Glutamatergic neuron (in vitro differentiated cells): ENCODE measurements at places on chromosomes 16 and 17.
A peak's percentile ranks its signal among the peaks of the same experiment; 100 is the strongest.

DNA sequence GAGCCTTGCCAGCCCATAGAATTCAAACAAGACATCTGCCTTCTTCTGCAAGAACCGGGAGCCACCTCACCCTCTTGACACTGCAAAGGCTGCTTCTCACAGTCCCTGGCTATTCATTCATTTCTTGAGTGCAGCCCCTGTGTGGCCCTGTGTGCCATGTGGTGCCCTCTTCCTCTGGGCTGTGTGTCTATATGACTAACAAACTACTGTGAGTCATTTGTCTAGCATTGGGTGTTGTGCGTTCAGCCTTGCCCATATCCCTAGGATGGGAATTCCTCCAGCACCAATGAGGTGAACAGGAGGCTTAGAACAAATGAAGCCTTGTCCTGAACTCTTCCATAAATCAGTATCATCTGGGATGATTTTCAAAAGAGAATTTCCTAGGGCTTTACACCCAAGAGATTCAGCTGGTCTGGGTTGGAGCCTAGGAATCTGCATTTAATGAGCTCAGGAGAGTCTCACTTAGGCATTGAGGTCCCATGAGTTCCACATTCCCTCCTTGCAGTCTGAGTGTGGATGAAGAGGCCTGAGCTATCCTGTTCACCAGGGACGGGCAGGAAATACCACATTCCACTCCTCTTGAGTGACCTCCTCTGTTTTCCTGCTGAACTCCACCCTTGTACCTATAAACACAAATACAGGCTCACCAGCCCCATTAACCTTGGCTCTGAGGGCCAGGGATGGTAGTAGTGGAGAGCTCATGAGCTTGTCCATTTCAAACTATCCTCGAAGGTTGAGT, 308.7 kb upstream of the N4BP1 start:
- no peak for DNase-seq

DNA sequence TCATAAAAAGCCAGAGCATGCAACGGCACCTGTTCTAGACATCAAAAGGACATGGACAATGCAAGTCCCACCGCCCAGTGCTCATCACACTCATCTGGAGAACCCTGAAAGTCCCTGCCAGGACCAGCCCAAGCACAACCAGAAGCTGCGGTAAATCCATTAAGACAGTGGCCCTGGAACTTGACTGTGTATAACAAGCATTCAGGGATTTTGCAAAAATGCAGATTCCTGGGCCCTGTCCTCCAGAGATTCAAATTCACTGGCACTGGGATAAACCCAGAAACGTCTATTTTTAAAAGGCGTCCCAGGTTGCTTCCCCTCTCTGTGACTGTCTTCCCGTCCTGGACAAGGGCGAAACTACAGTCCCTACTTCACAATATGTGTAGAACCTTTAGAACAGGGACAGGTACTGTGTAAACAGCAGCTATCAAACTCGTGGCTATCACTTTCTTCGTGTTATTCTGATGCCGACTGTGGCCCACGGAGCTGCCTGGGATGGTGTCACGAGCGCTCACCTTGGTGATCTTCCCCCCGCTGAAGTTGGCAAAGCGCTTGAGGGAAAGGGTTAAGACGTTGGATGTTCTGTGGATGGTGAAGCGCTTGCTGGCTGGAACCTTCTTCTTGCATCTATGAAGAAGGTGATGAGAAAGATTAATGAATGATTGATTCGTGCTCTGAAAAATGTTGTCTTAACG, 22.3 kb downstream of the USP36 start:
- no peak for DNase-seq

- no peak for DNase-seq
Measured at GRCh38 chr17:59811209-59811608, 81.5 kb downstream of the TUBD1 start.

DNA sequence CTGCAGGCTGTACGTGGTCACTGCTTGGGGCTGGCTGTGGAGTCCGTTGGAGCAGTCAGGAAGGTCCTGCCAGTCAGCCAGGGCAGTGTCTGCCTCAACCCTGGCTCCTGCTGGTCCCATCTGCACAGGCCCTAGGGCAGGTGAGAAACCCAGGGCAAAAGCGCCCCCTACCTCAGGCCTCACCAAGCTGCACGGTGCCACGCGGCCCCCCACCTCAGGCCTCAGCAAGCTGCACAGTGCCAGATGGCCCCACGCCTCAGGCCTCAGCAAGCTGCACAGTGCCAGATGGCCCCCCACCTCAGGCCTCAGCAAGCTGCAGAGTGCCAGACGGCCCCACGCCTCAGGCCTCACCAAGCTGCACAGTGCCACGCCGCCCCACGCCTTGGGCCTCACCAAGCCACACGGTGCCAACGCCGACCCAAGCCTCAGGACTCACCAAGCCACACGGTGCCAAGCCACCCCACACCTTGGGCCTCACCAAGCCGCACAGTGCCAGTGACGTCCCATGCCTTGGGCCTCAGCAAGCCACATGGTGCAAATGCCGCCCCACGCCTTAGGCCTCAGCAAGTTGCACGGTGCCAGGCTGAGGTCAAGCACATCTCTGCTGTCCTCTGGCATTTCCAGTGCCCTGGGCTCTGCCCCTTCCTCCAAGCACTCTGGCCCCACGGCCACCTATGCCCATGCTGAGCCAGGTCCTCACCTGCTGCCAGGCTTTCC, 5.5 kb downstream of the TMEM204 start:
- DNase-seq, result peak; percentile 65

DNA sequence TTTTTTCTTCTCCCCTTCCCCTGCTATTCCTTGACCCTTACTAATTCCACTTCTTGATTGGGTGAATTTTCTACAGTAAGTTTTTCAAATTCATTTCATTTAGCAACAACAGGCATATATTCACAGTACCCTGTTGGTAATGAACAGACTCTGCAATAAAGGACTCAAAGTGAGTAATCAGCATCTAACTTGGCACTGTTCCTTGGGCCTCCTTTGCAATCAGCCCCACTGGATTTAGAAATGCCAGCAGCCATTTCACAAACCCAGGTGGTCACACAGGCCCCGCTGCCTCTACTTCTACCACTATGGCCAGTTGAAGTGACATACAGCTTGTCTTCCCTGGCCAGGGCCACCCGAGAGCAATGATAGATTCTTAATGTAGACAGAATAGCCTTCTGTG, 113.8 kb downstream of the CYB561 start:
- DNase-seq, result no peak

DNA sequence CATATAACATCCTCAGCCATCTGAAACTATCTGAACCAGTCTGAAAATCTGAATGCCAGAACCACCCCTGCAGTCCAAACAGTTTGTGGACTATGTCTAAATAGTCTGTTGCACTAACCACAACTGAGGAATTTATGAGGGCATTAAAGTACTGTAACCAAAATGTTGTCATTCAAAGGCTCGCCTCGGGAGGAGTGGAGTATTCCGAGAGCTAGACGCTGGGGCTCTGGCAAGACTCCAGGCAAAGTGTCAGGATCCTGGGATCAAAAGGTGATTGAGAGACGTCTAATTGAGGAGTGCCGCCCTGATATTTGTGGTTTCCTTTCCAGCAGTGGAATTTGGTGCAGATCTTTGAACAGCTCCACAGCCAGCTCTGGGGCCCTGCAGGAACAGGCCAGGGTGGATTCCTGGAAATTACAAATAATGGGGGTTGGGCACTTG, 142.9 kb upstream of the MYOCD start:
- DNase-seq, result no peak

- DNase-seq, result peak; percentile 51
Measured at GRCh38 chr17:46851029-46851741, at the start of gene WNT9B. Gene WNT9B (plus strand): TSS chr17:46851583. CDS start chr17:46851639, 56 bp downstream.

- DNase-seq, result no peak
Measured at GRCh38 chr17:28899212-28899815, 1.8 kb upstream of the FLOT2 start.

DNA sequence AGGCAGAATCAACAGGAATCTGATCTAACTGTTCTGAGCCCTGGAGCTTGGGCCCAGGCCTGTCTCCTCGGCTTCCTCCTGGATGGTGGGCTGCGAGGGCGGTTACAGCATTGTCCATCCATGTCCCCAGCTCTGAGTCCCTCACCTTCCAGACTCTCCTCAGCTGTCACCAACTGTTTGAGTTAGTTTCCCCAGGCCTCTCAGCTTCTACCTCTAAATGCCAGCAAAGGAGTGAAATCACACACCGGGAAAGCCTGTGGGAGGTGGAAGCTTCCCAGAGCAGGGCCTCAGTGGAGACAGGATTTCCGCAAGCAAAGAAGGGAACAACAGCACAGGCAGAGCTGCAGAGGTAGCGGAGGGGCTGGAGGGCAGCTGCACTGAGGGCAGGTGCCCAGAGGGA, 9.4 kb upstream of the PRPSAP2 start:
- DNase-seq, result no peak

DNA sequence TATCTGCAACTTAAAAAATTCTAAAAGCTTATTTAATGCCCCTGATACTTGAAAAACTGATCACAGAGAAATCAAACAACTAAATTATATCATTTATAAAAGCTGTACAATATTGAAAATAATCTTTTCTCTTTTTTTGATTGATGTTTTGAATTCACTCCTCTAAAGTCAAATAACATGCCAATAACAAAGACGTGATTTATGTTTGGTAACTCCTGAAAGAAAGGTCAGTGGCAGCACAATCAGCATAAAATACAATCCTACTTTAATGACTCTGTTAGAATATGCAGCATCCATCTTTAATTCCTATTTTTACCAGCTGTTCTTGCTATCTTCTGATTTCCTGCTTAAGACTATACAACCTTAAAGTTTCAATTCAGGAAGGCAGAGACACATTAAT, 50.7 kb upstream of the NACA2 start:
- DNase-seq, result no peak

- DNase-seq, result no peak
Measured at GRCh38 chr16:31452631-31453106, 6.6 kb upstream of the ARMC5 start.

- DNase-seq, result no peak
Measured at GRCh38 chr17:46894024-46894423, 28.9 kb upstream of the GOSR2 start.

DNA sequence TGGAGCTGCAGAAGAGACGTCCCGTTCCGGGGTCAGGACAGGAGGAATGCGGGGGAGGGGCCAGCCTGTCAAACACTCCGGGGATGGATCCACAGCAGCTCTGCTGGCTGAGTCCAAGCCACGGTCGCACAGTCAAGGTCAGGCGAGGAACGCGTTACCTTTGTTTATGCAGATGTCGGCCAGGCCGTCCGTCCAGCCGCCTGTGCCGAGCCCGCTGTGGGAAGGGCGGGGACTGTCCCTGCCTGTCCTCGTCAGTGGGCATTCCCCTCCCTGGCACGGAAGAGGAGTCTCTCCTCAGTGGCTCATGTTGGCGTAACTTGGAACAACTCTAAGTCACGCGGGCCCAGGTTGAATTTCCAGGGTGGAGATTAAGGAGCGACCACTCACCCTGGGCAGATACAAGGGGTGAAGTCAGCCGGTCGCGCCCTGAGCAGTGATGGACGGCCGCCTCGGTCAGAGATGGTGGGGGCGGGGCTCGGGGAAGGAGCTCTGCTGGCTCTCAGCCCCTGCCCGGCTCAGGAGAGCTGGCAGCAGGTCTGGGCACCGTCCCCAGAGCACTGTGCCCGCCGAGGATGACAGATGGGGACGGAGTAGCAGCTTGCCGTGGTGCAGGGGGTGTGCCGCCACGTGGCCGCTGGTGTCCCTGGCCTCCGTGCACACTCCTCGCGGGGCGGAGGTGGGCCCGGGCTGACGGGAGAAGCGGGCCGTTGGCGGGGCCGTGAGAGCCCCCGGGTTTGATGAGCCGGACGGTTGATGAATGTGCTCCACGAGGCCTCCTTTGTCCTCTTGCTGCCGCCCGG, 7.3 kb downstream of the CACNA1H start:
- peak; percentile 63 for DNase-seq

DNA sequence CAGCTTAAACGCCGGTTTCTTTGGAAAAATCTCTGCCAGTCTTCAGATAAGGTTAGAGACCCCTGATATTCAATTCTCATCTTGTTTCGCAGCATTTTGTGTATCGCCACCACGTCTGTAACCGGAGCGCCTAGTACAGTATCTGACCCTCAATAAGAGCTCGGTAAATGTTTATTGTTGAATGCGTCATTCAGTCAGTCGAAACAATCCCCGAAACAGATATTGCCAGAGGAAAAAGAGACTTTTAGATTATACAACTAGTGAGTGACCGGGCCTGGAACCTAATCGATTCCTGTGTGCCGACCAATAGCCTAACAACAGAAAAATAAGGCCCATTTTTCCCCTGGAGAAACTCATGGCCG, 626 bp downstream of the PELP1 start:
- DNase-seq, result no peak

DNA sequence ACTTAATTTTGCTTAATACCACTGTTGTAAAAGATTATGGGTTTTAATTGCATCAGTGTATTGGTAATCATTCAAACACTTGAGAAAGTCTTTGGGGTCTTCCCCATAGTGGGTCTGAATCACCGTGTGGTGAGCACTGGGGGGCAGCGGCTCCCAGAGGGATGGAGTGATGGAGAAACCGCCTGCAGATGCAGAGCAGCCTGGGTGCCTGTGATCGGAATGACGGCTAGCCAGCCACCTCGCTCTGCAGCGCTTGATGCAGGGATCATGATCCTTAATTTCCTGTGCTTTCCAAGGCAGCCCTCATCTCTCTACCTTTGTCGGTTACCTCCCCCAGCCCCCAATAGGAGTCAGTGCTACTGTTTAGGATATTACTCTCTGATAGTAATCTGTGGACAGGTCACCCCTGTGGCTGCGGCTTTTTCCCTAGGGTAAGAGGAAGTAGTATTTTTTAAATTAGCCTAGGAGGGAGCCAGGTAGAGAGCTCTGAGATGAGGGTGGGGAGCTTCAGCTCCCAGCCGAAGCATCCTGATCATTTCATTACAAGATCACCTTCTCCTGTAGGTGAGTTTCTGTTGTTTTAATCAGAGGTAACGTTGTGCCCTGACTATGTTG, 135.6 kb downstream of the MSI2 start:
- no peak for DNase-seq

DNA sequence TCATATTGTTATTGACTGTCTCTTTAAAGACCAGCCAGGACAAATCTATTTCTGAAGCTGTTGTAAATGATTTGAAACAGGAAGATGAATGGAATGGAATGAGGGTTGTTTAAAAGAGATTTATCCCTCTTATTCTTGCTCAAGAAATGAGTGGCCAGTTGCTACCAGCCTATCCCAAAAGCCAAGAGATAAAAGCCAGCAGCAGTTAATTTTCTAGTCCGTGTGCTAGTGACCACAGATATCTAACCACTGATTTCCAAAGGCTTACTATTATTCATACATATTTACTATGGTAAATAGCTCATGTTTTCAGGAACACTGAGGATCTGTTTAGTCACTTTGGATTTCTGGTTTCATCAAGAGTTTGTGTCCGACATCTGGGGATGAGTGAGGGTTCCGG, 105.7 kb downstream of the CDH13 start:
- DNase-seq, result no peak
